ENCODE measurements at places on chromosomes 16 and 17. TPM values are rescaled to one million over a fixed set of nuclear protein-coding genes. Genes with fewer than 3 reads are reported as not detected.

The UMOD gene
- not detected for total RNA-seq

GRCh38 chr16:85152414-85153030 is 40.2 kb upstream of the CIBAR2 start:
- no peaks in the 10 kb centered on the region for H3K36me3 ChIP-seq
- H3K4me3 ChIP-seq = no peak overlapping the region
- H3K4me1 ChIP-seq = peaks cover 52% of the 10 kb centered on the region
- H3K27me3 ChIP-seq = no peaks in the 10 kb centered on the region

GRCh38 chr17:47064684-47065083 is 85.6 kb upstream of the RPRML start:
- H3K27ac ChIP-seq = no peak overlapping the region
- DNase-seq = no peak
- no peak overlapping the region for H3K4me3 ChIP-seq
- no peaks in the 10 kb centered on the region for H3K36me3 ChIP-seq
- peaks cover 14% of the 10 kb centered on the region for H3K4me1 ChIP-seq

GRCh38 chr17:4708436-4708835 is 2.0 kb upstream of the ARRB2 start:
- DNase-seq = no peak
- no peak overlapping the region for H3K4me3 ChIP-seq
- peaks cover 30% of the 10 kb centered on the region for H3K4me1 ChIP-seq
- no peaks in the 10 kb centered on the region for H3K27me3 ChIP-seq
- no peaks in the 10 kb centered on the region for H3K36me3 ChIP-seq
